Peyer's patch (tissue), 4 donors: ENCODE measurements at places on chromosomes 2 and 18.
A peak's percentile ranks its signal among the peaks of the same experiment; 100 is the strongest.

- H3K27me3 ChIP-seq: no peaks in the 10 kb centered on the region
- no peak overlapping the region for H3K4me3 ChIP-seq
- no peaks in the 10 kb centered on the region for H3K4me1 ChIP-seq
Measured at GRCh38 chr2:102194609-102195268, 7.9 kb downstream of the IL1RL2 start.

DNA sequence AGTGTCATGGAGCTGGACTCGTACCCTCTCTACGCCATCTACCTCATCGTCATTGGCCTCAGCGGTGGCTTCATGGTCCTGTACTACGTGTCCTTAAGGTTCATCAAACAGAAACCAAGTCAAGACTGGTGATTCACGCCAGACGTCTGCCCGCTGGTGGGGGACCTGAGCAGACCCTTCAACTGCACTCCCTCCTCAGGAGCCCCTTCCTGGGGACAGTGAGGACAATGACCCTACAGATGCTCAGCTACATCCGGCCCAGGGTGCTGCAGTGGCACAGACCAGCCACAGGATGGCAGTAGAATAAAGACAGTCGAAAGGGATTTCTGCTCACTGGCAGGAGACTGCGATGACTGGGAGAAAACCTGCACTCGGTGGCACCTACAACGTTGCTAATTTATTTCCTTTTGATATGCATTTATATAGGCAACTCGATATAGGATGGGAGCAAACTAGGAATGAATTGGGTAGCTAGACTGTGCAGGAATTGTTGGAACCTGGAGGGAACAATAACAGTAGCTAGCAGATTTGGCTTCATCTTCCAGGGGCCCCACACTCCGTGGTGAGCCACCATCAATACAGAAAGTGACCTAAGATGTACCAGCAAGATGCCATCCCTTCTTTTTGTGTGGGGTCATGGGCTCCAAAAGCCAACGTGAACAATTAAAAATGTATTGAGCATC lies 39.2 kb downstream of the ABCG8 start:
- no peak overlapping the region for H3K4me3 ChIP-seq
- peak; percentile 31 for DNase-seq
- no peaks in the 10 kb centered on the region for H3K36me3 ChIP-seq

DNA sequence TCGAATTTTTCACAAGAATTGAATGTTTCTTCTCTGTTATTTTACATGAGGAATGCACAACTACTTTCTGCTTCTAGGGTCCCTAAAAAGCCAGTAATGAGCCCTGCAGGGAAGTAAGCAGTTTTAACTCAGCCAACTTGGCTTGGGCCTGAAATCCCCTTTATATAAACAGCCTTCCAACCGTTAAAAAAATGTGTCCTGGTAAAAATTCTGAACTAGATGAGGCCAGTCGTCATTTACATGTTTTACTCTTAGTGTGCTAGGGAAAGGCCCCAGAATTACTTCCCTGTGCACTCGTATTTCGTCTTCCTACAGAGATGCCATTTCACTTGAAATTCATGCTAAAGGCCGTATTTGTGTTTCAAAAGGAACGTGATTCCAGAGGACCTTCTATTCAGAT lies 42.4 kb upstream of the RPE start:
- no peak for DNase-seq
- no peaks in the 10 kb centered on the region for H3K36me3 ChIP-seq
- H3K27ac ChIP-seq: no peak overlapping the region
- H3K27me3 ChIP-seq: no peaks in the 10 kb centered on the region

DNA sequence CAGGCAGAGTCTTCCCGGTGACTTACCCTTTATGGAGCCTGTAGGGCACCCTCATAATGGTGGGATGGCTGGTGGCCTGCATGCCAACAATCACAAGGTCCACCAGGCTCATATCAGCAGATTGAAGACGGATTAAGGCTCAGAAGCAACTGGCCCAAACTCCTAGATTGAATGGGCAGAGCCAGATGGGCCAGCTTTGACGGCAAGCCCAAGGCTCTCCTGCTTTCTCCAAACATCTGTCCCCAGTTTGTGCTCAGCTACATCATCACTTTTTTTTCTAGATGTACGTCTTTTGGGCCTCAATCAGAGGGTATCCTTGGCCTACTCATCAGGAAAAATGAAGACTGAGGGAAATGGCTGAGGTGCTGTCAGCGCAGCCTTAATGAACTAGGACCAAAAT lies 114.6 kb downstream of the VIT start:
- no peaks in the 10 kb centered on the region for H3K27me3 ChIP-seq
- DNase-seq: no peak
- no peak overlapping the region for H3K4me3 ChIP-seq

DNA sequence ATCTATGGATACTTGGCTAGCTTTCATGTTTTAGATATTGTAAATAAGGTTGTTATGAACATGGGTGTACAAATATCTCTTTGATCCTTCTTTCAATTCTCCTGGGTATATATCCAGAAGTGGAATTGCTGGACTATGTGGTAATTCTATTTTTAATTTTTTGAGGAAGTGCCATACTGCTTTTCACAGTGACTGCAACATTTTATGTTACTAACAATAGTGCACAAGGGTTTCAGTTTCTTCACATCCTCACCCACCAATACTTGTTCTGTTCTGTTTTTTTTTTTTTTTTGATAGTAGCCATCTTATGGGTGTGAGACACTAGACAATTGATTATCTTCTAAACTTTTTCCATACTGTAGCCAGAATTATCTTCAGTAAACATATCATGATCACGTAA lies 17.3 kb upstream of the NEUROD1 start:
- H3K27me3 ChIP-seq: no peaks in the 10 kb centered on the region
- H3K4me3 ChIP-seq: no peak overlapping the region
- no peaks in the 10 kb centered on the region for H3K36me3 ChIP-seq
- H3K27ac ChIP-seq: no peak overlapping the region
- H3K4me1 ChIP-seq: no peaks in the 10 kb centered on the region

DNA sequence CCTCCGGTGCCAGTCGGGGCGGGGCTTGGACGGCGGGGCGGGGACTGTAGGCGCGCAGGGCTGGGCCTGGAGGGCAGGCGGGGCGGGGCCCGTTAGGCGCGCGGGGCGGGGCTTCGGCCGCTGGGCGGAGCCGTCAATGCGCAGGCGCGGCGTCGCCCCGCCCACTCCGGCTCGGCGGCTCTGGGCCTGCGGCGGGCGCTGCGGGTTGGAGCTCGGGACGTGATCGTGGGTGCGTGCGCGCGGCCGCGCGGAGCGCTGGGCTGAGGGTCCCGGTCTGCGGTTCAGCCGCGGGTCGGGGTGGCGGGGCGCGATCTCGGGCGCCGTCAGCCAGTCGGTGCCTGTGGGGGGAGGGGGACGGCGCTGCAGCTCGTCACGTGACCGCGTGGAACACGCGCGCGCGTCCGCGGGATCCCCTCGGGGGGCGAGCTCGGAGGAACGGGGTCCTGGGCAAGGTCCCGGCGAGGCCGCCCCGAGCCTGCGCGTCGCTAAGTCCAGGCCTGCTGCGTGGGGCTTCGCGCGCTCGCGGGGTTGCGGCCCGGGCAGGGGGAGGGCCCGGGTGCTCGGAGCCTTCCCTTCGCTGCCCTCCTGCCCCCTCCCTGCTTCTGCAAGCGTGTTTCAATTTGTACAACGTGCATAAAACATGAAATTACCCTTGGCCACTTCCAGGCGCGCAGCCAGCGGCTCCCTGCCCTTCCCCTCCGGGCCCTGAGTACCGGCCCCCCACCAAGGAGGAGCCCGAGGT lies at the start of gene D2HGDH:
TSS of gene D2HGDH (plus strand) at position 164 of the 742 bp plus-strand sequence. CDS start 595 bp downstream, outside the sequence.
- peak within 1 kb of the TSS; percentile 74 for H3K4me3 ChIP-seq
- H3K36me3 ChIP-seq: no peaks in the 10 kb centered on the region
- DNase-seq: peak; percentile 98
- peaks cover 4% of the 10 kb centered on the region for H3K4me1 ChIP-seq
- no peaks in the 10 kb centered on the region for H3K27me3 ChIP-seq

DNA sequence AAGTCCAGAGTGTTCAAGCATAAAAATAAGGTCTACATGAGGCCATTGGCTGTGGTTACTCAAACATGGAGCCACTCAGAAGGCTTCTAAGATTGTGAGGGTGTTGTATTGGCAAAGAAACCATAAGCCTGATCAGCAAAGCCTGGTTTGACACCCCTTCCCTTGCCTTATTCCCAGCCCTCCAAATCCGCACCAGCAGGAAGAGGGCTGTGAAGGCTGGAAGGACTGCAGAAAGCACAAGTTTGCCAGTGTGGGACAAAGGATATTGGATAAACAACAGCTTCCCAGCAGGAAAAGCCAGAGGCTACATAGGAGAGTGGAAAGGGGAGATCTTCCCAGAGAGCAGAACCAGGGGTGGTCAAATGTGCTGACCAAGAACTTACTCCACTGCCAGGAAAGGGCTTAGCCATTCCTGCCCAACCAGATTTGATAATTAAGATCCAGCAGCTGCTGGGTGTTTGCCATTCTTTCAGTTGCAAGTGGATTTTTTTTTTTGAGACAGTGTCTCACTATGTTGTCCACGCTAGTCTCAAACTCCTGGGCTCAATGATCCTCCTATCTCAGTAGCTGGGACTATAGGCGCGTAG lies 1.5 kb upstream of the PRKAG3 start:
- H3K27ac ChIP-seq: no peak overlapping the region
- no peaks in the 10 kb centered on the region for H3K27me3 ChIP-seq
- H3K4me1 ChIP-seq: no peaks in the 10 kb centered on the region
- peak; percentile 15 for DNase-seq

DNA sequence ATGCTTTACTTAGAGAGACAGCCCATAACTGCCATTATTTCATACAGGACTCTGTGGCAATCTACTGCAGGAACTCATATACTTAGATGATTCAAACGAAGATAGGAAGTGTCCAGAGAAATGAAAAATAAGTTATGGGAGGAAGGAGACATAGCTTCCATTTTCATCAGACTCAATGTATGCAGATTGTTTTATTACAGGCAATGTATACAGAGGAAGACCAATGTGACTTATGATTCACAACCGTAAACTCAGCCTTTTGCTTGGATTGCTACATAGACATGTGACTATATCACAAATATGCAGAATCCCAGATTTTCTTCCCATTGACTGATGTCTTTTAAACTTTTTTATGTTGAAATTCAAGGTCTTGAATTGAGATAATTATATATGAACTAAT lies 793.4 kb downstream of the SATB2 start:
- DNase-seq: no peak
- H3K27ac ChIP-seq: no peak overlapping the region
- H3K27me3 ChIP-seq: no peaks in the 10 kb centered on the region
- no peaks in the 10 kb centered on the region for H3K4me1 ChIP-seq

DNA sequence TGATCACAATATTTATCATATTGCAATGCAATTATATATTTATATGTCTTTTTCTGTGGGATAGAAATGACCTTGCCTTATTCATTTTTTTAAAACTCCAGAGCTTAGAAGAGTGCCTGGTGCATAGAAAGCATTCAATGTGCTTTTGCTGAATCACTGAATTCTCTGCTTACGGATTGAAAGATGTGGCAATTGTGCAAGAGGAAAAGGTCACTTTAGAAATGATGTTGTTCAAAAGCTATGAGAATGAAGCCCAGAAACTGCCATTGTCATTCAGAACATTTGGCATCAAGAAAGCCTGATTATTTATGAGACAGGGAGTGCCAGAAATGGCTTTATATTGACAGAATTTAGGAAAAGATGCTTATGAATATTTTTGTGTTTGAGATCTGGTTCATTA lies 678.6 kb upstream of the CDH2 start:
- no peaks in the 10 kb centered on the region for H3K27me3 ChIP-seq
- H3K36me3 ChIP-seq: no peaks in the 10 kb centered on the region
- DNase-seq: no peak
- H3K4me1 ChIP-seq: no peaks in the 10 kb centered on the region

GRCh38 chr18:49024804-49025421 lies 74.1 kb upstream of the SMAD7 start:
- no peak overlapping the region for H3K4me3 ChIP-seq
- DNase-seq: peak; percentile 15
- H3K27me3 ChIP-seq: no peaks in the 10 kb centered on the region
- no peaks in the 10 kb centered on the region for H3K4me1 ChIP-seq
